ENCODE measurements at places on chromosomes 4 and X.

GRCh38 chrX:134461437-134461836 lies 1.5 kb downstream of the HPRT1 start:
- no peak for DNase-seq

GRCh38 chrX:47507153-47507867 lies 24.3 kb upstream of the ZNF41 start:
- no peak for DNase-seq

DNA sequence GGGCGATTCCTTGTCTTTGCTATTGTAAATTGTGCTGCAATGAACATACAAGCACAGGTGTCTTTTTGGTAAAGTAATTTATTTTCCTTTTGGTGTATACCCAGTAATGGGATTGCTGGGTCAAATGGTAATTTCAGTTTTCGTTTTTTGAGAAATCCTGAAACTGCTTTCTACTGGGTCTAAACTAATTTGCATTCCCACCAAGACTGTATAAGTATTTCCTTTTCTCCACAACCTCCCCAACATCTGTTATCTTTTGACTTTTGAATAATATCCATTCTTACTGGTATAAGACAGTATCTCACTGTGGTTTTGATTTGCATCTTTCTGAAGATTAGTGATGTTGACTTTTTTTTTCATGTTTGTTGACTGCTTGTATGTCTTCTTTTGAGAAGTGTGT lies 2506.0 kb downstream of the PCDH7 start:
- DNase-seq, result no peak

GRCh38 chr4:38149997-38150671 lies 189.9 kb downstream of the PTTG2 start:
- no peak for DNase-seq

DNA sequence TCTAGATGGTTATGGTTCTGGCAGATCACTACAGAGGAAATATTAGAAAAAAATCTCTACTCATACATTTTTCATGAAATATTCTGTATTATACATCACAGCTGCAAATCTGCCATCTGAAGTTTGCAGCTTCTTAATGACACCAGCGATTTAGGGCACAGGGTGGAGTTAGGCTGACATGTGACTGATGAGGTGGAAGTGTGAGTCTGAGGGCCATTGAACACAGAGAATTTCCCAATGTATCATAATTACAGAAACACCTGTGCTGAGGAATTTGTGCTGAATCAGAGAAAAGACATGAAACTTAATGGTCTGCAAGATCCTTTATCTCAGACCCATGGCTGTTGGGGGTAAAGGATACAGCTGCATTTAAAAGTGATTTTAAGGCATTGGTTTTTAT lies 2025.6 kb upstream of the AGA start:
- DNase-seq, result no peak

DNA sequence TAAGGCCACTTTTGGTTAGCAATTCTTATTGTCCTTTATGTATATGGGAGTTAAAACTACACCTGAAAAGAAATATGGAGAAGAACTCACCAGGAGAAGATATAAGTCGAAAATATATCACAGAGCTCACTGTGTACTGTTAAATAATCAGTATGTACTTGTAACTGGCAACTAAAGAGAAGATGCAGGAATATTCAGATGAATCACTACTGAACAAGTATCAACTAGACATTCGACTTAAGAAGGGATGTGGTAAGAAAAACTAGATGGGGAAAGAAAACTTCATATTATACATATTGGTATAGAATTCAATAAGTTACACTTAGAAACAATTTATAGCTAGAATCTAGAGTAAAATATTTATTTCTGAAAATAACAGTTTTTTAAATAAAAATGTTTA lies 230.0 kb downstream of the CAMK2D start:
- no peak for DNase-seq

DNA sequence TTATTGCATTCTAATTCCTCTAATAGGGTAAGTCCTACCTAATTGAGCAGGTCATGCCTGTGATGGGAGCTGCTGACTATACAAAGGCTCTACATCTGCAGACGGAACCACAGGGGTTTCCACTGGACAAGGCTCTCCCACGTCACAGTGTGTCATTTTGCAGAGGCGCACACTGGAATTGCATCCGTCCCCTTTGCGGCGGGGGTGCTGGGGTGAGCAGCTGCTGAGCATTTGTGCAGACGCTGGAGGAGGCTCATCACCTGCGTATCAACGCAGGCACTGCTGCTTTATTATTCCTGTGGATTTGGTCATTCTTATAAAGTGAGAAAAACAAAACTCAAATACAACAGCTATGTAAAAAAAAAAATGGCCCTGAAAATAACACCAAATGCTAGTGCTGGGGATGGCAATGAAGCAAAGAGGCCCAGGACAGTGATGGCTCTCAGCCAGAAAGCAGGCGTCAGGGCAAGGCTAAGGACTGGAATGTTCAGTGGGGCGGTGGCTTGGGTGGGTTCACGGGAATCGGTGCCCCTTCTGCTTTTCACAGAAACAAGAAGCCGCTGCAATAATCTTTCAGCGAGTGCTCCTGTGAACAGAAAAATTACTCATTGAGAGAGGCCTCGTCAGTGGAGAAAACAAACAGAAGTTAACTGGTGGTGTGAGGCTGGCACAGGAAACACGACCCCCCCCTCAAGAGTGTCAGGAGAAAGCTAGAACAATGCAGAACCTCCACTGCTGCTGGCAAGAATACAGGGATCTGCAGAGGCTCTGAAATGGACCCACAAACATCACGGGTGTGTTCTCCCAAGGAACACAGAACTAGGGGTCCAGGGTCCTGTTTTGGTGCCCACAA lies 67.8 kb downstream of the GATB start:
- no peak for DNase-seq

DNA sequence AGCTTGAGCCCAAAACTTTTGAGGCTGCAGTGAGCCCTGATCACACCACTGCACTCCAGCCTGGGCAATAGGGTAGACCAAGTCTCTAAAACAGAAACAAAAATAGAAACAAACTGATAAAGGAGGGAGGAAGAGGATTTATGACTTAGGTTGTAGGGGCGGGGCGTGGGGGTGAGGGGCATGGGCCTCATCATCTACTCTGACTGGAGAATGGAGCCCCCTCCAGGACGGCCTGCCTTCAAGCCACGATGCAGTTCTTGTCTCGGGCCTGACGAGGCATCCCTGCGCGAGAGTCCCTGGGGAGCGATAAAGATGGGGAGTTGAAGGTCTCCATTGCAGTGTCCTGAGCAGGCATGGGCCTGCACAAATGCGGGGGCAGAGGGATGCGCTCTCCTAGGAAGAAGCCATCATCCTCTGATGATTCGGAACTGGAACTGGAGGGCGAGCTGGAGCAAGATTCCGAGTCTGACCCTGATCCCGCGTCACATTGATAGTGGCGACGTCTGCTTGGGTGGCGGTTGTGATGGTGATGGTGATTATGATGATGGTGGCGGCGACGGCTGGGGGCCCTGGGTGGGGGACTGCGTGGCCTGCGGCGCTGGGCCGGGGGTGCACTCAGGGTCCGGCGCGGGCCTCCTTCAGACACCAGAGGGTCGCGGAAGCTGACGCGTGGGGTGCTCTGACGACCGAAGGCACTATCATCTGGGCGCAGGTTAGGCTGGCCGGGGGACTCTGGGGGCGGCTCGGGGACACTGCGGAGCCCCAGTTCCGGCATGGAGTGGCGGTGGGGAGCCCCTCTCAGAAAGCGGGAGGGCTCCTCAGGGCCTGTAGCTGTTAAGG lies 4.0 kb downstream of the PLP2 start:
- no peak for DNase-seq

DNA sequence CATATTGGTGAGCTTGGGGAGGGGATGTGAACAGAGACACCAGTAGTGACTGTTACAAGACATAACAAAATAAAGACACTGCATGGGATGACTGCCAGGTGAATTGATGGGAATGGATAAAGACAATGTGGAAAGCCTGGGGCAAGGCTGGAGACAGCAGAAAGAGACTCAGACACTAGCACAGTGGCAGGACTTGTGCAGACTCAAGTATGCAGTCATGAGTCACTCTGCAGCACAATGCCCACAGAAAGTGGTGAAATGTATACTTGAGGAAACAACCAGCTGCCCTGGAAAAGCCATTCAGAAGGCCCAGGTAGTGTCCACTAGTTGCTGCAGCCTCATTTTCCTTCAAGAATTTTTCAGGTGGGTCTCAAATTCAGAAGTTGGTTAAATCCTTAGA lies 452.3 kb downstream of the MID1IP1 start:
- peak; percentile 68 for DNase-seq

- no peak for DNase-seq
Observed at GRCh38 chrX:41001327-41001726, 83.9 kb upstream of the USP9X start.

DNA sequence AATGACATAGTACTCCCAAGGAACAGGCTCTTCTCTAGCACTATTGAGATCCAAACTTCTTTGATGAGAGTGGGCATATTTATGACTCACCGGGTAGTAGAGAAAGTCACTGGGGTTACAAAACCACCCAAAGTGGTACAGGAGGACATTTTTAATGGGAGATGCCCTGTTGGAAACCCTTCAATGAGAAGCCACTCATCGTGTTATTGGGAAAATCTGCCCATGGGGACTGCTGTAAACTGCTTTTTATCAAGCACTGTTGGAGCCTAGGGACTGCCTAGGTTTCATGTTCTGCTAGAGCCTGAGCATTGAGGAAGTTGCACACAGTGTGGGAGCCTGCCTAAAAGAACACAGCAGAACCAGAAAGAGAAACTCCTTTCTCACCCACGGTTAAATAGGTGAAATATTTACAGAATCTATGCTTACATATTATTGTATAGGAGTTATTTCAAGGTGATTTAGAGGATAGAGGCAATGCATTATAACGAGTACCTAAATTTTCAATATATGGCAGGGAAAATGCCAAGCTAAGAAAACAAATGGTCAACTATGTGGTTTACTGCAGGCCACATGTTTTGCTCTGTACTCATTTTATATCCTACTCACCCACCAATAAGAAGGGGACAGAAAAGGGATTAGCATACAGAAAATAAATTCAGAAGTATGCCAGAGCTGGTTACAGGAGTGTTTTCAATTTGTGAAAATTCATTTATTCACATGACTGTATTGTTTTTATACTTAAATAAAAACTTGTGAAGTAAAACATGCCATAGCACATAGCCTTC lies 559.1 kb downstream of the FSTL5 start:
- no peak for DNase-seq

- DNase-seq, result no peak
Observed at GRCh38 chrX:115268421-115268820, 21.1 kb upstream of the LUZP4 start.

DNA sequence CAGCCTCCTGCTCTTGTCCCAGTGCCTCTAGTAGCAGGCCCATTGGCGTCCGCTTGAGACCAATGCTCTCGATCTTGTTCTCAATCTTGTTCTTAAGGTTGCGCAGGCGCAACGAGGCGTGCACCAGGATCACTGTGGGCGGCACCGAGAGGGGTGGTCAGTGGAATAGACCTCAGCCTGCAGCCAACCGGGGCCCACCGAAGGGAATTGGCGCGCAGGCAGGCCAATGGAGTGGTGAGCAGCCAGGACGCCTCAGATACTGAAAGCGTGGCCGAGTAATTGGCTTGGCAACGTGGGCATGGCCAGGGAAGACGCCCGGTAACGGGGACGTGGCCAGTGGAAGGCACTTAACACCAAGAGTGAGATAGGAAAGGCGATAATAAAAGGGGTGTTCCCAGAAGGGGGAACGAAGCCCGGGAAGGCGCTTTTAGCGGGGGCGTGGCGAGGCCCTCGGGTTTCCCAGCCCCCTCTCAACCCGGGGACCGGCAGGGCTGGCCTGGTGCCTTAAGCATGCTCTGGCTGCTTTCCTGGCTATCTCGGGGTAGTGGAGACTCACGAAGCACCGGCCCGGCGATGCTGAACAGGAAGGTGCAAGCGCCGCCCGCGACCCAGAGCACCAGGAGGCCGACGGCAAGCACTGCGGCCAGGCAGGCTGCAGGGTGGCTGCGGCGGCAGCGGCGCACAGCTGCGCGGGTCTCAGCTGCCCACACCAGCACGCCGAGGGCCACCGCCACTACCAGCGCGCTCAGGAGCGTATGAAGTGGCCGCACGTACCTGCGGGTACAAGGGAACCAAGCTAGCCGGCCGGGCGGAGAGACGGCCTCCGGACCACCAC lies 1.7 kb downstream of the PRAF2 start:
- peak; percentile 83 for DNase-seq

GRCh38 chrX:154458954-154459778 lies 1.1 kb downstream of the PLXNA3 start:
- no peak for DNase-seq

Measured in islet precursor cell (in vitro differentiated cells).